Activated CD8-positive, alpha-beta T cell treated with anti-CD3 and anti-CD28 coated beads, Interleukin-2, amount 10 ng/mL, durations not matched to agents 7 days and 5 days (primary cell): ENCODE measurements at places on chromosomes 12 and 14. TPM values are rescaled to one million over a fixed set of nuclear protein-coding genes. Genes with fewer than 3 reads are reported as not detected.

The RNF10 gene
- 204 TPM for total RNA-seq

The DBX2 gene
- total RNA-seq: not detected

The BDKRB1 gene
- not detected for total RNA-seq

The SLC38A6 gene
- total RNA-seq: 5.9 TPM

The SYCP3 gene
- total RNA-seq: 2.0 TPM

The LMBR1L gene
- total RNA-seq: 35.8 TPM

The CCDC184 gene
- total RNA-seq: 1.5 TPM

The TROAP gene
- total RNA-seq: 107 TPM

- H3K4me1 ChIP-seq: no peaks in the 10 kb centered on the region
- no peak overlapping the region for H3K4me3 ChIP-seq
- H3K27me3 ChIP-seq: no peaks in the 10 kb centered on the region
Measured at GRCh38 chr12:42729535-42729900, 140.0 kb upstream of the PRICKLE1 start.

GRCh38 chr12:93032758-93033157, 103.7 kb upstream of the EEA1 start:
- peaks cover 15% of the 10 kb centered on the region for H3K27me3 ChIP-seq
- H3K36me3 ChIP-seq: peaks cover 1% of the 10 kb centered on the region
- H3K4me3 ChIP-seq: no peak overlapping the region
- DNase-seq: no peak
- H3K27ac ChIP-seq: no peak overlapping the region

DNA sequence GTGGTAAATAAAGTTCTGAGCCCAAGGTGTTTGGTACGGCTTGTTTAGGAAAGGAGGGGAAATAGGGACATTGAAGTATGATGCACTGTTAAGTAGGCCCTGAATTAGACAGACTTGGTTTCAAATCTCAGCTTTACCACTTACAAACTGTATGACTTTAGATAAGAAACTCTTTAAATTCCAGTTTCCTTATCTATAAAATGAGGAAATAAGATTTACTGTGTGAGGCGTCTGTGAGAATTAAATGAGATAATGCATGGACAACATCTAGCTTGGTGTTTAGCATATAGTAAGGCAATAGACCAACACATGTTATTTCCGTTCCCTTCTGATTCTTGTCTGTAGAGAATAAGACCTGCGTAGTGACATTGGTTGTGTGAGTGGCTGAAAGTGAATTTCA, 7.0 kb downstream of the NCKAP1L start:
- no peak overlapping the region for H3K4me3 ChIP-seq
- no peak overlapping the region for H3K27ac ChIP-seq
- H3K4me1 ChIP-seq: peaks cover 38% of the 10 kb centered on the region
- H3K27me3 ChIP-seq: no peaks in the 10 kb centered on the region
- DNase-seq: no peak

DNA sequence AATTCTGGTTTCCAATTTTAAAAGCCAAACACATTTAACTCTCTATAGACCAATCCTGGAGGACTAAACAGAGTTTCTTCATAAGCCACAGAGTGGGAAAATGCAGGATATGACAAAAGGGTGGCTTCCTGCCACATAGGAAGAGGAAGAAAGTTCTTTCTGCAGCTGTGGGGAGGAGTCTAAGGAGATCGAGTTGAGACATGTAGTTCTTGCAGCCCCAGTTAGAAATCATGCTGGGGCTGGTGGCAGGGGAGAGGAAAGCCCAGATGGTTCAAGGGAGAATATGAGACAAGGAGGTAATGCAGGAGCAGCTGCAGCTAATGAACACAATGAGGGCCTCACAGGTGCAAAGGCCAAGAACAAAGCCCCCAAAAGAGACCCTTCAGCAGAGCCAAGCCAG, 85.0 kb upstream of the ARID2 start:
- H3K4me1 ChIP-seq: peaks cover 16% of the 10 kb centered on the region
- H3K4me3 ChIP-seq: peak overlapping the region; percentile 52
- peaks cover under 1% of the 10 kb centered on the region for H3K27me3 ChIP-seq
- peaks cover 8% of the 10 kb centered on the region for H3K36me3 ChIP-seq
- H3K27ac ChIP-seq: peak overlapping the region; percentile 80
- peak; percentile 31 for DNase-seq

DNA sequence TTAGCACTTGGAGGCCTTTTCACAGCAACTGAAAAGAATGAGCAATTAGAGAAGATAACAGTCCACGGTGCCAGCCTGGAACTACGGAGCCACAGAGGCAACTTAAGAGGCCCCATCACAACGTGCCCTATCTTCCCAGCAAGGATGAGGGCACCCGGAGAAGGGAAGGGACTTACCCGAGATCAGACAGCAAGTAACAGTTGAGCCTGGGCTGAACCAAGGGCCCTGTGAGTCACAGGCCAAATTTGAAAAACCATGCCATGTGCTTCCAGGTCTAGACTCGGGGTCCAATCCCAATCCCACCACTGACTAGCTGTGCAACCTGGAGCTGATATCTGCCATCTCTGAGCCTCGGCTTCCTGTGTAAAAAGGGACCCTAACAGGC, 42.2 kb downstream of the PITPNM2 start:
- H3K36me3 ChIP-seq: peaks cover 31% of the 10 kb centered on the region
- no peak overlapping the region for H3K4me3 ChIP-seq
- H3K4me1 ChIP-seq: peaks cover 63% of the 10 kb centered on the region
- no peaks in the 10 kb centered on the region for H3K27me3 ChIP-seq
- DNase-seq: no peak
- peak overlapping the region; percentile 98 for H3K27ac ChIP-seq

GRCh38 chr12:80936353-80936641, 1.4 kb downstream of the LIN7A start:
- H3K36me3 ChIP-seq: no peaks in the 10 kb centered on the region
- DNase-seq: no peak
- peaks cover 27% of the 10 kb centered on the region for H3K27me3 ChIP-seq
- H3K4me3 ChIP-seq: no peak overlapping the region
- H3K4me1 ChIP-seq: peaks cover 4% of the 10 kb centered on the region

DNA sequence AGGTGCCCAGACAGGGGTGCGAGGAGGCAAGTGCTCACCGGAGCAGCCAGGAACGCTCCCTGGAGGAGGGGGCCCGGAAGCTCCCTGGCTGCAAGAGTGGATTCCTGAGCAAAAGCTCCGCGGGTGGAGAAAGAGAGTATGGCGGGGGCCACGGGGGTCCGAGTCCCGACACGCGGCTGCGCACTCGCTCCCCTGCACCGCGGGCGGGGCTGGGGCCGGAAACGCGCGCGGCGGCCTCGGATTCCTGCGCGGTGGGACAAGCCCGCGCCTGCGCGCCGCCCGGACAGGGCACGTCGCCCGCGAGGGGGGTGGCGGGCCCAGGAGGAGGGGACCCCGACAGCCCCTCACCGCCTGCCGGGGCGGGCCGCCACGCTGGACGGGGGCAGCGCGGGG, 27.8 kb upstream of the GPR132 start:
- H3K4me1 ChIP-seq: peaks cover 19% of the 10 kb centered on the region
- H3K27ac ChIP-seq: peak overlapping the region; percentile 82

DNA sequence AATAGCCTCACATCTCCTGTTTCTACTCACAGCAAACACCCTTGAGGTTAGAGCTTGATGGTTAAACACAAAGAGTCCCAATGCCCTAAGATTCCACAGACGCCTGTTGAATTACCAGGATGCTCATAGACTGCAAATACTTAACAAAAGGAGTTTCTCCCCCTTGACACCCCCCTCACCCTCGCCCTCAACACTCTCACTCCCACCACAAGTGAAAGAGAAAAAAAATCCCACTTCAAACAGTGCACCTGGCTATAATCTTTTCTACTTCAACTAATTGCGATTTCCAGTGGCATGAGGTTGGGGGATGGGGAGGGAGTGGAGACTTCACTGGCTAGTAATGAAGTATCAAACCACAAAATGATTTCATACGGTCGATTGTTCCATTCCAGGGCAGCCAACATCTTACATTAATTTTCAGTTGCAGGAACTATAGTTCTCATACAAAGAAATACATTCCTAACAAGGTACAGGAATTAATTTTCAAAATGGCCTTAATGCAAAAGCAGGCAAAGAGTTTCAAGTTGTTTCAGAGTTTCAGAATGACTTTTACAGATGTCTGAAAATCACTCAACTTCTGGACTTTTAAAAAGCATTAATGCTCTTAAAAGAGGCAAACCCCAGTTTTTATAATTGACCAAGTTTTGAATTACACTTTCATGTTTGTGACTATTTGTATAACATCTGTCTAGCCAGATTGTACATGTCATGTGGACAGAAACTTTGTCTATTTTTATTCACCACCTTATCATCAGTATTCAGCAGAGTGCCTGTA, 390.7 kb downstream of the C12orf75 start:
- DNase-seq: no peak
- H3K4me3 ChIP-seq: no peak overlapping the region
- H3K36me3 ChIP-seq: no peaks in the 10 kb centered on the region
- H3K4me1 ChIP-seq: no peaks in the 10 kb centered on the region
- no peak overlapping the region for H3K27ac ChIP-seq

GRCh38 chr12:74021937-74022336, 515.7 kb upstream of the ATXN7L3B start:
- H3K4me1 ChIP-seq: no peaks in the 10 kb centered on the region
- H3K27ac ChIP-seq: no peak overlapping the region
- no peak overlapping the region for H3K4me3 ChIP-seq
- no peaks in the 10 kb centered on the region for H3K36me3 ChIP-seq
- peak; percentile 23 for DNase-seq

- H3K4me3 ChIP-seq: no peak overlapping the region
- no peaks in the 10 kb centered on the region for H3K27me3 ChIP-seq
- H3K4me1 ChIP-seq: no peaks in the 10 kb centered on the region
- H3K36me3 ChIP-seq: no peaks in the 10 kb centered on the region
Measured at GRCh38 chr12:25472453-25472852, 80.6 kb downstream of the LMNTD1 start.

DNA sequence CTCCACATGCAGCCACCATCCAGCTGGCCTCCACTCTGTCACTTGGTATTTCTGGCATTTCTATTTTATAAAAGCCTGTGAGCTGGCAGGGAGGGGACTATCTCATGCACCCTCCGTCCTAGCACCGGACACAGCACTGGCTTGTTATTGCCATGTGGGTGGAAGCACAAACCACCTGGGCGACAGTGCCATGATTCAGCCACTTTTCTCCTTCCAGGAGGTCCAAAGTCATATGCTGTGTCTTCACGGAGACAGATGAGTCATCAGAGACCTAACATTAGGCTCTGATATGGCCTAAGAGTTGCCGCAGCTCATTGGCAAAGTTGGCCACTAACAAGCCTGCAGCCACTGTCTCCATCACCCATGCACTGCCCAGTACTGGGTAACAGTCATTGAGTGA, 1123.0 kb downstream of the VRK1 start:
- H3K36me3 ChIP-seq: no peaks in the 10 kb centered on the region
- H3K27ac ChIP-seq: no peak overlapping the region
- H3K27me3 ChIP-seq: no peaks in the 10 kb centered on the region
- H3K4me1 ChIP-seq: peaks cover 9% of the 10 kb centered on the region
- no peak overlapping the region for H3K4me3 ChIP-seq

GRCh38 chr12:89969093-89969492, 260.5 kb upstream of the ATP2B1 start:
- H3K27me3 ChIP-seq: no peaks in the 10 kb centered on the region
- no peak overlapping the region for H3K4me3 ChIP-seq

DNA sequence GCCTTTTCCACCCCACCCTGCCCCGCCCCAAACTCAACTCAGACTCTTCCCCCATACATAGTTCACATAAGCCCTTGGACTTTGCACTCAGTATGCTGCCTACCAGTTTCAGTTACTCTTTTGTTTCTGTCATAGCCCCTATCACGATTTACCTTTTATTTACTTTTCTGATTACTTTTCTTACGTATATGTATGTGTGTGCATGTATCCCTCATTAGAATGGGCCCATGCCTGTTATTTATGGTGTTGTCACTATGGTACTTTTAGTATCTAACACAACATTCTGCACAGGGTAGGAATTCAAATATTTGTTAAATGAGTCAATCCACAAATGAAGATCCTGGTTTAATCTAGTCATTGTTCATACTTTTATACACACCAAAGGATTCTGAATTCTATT, 16.5 kb upstream of the LUM start:
- no peak overlapping the region for H3K4me3 ChIP-seq
- no peaks in the 10 kb centered on the region for H3K27me3 ChIP-seq
- H3K36me3 ChIP-seq: no peaks in the 10 kb centered on the region
- no peaks in the 10 kb centered on the region for H3K4me1 ChIP-seq

- no peaks in the 10 kb centered on the region for H3K4me1 ChIP-seq
- peaks cover 36% of the 10 kb centered on the region for H3K36me3 ChIP-seq
- no peaks in the 10 kb centered on the region for H3K27me3 ChIP-seq
- H3K4me3 ChIP-seq: no peak overlapping the region
- no peak overlapping the region for H3K27ac ChIP-seq
Measured at GRCh38 chr14:53055003-53055402, 98.1 kb downstream of the DDHD1 start.

DNA sequence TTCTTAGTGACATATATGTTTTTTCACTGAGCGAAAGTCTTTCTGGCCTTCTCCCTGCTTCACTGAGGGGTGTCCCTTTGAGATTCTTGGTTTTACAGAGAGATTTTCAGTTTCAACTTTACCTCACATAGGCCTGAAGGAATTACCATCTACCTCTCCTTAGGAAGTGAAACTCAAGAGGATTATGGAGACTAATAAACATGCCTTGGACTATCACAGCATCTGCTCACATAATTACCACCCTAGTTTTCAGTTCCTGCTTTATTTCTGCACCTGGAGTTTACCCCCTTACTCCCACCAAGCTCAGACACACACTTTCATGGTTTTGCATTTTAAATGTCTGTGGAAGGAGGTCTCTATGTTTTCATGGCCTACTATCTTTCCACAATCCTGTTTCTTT, 118.3 kb upstream of the SCAF11 start:
- H3K4me1 ChIP-seq: no peaks in the 10 kb centered on the region
- H3K27ac ChIP-seq: no peak overlapping the region
- H3K36me3 ChIP-seq: no peaks in the 10 kb centered on the region

DNA sequence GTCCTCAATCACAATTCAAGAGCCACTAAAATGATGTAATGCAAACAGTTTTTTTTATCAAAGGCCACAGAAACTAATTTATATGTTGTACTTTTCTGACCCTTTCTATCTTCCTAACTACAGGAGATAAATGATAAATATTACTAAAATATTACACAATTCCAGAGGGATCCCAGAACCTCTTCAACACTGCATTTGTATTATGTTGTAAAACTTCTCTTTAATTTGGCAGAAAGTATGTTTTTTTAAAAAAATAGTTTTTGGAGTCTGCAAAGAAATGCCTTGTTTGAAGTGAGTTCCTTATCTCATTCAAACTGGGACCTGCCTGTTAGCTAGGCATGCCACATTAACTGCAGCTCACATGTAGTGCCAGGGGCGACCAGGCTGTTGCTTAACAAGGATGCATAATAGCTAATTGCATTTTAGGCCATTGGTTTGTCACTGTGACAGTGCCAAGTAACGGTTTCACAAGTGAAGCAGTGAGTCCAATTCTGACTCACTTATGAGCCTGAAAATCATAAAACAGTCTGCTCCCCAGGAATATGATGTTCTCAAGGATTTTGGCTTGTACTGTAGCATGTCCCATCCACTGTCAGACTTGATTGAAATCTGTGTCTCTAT, 266.9 kb downstream of the KTN1 start:
- H3K4me3 ChIP-seq: no peak overlapping the region
- no peak overlapping the region for H3K27ac ChIP-seq
- H3K27me3 ChIP-seq: peaks cover 3% of the 10 kb centered on the region
- no peak for DNase-seq
- H3K36me3 ChIP-seq: no peaks in the 10 kb centered on the region

- H3K4me3 ChIP-seq: no peak overlapping the region
- no peaks in the 10 kb centered on the region for H3K27me3 ChIP-seq
- peaks cover 40% of the 10 kb centered on the region for H3K36me3 ChIP-seq
- H3K27ac ChIP-seq: no peak overlapping the region
- no peaks in the 10 kb centered on the region for H3K4me1 ChIP-seq
- no peak for DNase-seq
Measured at GRCh38 chr14:80872645-80873044, 68.9 kb downstream of the CEP128 start.

- no peaks in the 10 kb centered on the region for H3K4me1 ChIP-seq
- no peak overlapping the region for H3K4me3 ChIP-seq
- H3K27me3 ChIP-seq: no peaks in the 10 kb centered on the region
- H3K36me3 ChIP-seq: no peaks in the 10 kb centered on the region
- no peak overlapping the region for H3K27ac ChIP-seq
- no peak for DNase-seq
Measured at GRCh38 chr12:58731096-58731495, 189.2 kb downstream of the LRIG3 start.
